ENCODE measurements at places on chromosomes 2 and 18. TPM values are rescaled to one million over a fixed set of nuclear protein-coding genes. Genes with fewer than 3 reads are reported as not detected.

The SLC19A3 gene
- total RNA-seq = not detected

The HSBP1L1 gene
- total RNA-seq = 2.1 TPM

The GREB1L gene
- not detected for total RNA-seq

The UGT1A4 gene
- not detected for total RNA-seq

The GPR55 gene
- total RNA-seq = 5.6 TPM

The RGPD8 gene
- 18.5 TPM for total RNA-seq

The AMER3 gene
- total RNA-seq = not detected

The POTEF gene
- total RNA-seq = not detected

The SGPP2 gene
- total RNA-seq = 5.6 TPM

The HOXD9 gene
- not detected for total RNA-seq

The C2orf92 gene
- total RNA-seq = 6.7 TPM

The STK17B gene
- 129 TPM for total RNA-seq

The NEB gene
- 0.02 TPM for total RNA-seq

The NR4A2 gene
- 35.3 TPM for total RNA-seq

The SLC39A10 gene
- 30.7 TPM for total RNA-seq

The NEU2 gene
- not detected for total RNA-seq

The LCT gene
- total RNA-seq = 0.25 TPM

The TCF23 gene
- total RNA-seq = not detected

The MROH2A gene
- total RNA-seq = not detected

The ABCG5 gene
- total RNA-seq = not detected

The COL5A2 gene
- 1.5 TPM for total RNA-seq

The CDH2 gene
- 0.17 TPM for total RNA-seq

The SCTR gene
- total RNA-seq = not detected

The NT5C1B gene
- not detected for total RNA-seq

The CHST9 gene
- not detected for total RNA-seq

The MREG gene
- total RNA-seq = 23.8 TPM

The RAD51AP2 gene
- not detected for total RNA-seq

The MEP1B gene
- not detected for total RNA-seq

The FLACC1 gene
- total RNA-seq = 0.97 TPM

The TUBB8B gene
- total RNA-seq = not detected

The LGALSL gene
- 0.76 TPM for total RNA-seq

The FAP gene
- not detected for total RNA-seq

The MEIS1 gene
- total RNA-seq = not detected

The EGR4 gene
- 0.25 TPM for total RNA-seq

The FBXO15 gene
- total RNA-seq = 1.1 TPM

The ASPRV1 gene
- total RNA-seq = 0.61 TPM

The DCC gene
- not detected for total RNA-seq

The SLC20A1 gene
- total RNA-seq = 111 TPM

The PPIL3 gene
- 41.7 TPM for total RNA-seq

The KLHL41 gene
- total RNA-seq = 0.25 TPM

The AQP12B gene
- not detected for total RNA-seq

The GPBAR1 gene
- total RNA-seq = 0.29 TPM

The CTDP1 gene
- total RNA-seq = 41.5 TPM

The MAP2 gene
- not detected for total RNA-seq

The TRIM43 gene
- total RNA-seq = not detected

The PSME4 gene
- total RNA-seq = 47.9 TPM

The TUBA3D gene
- not detected for total RNA-seq

The TMEM163 gene
- total RNA-seq = 0.08 TPM

The HYCC2 gene
- 27.3 TPM for total RNA-seq

The APLF gene
- 2.7 TPM for total RNA-seq

The RNPEPL1 gene
- 50.8 TPM for total RNA-seq

The GPR39 gene
- total RNA-seq = not detected

The CAVIN2 gene
- total RNA-seq = not detected

The ALPI gene
- not detected for total RNA-seq

The MYO5B gene
- not detected for total RNA-seq

The TUBB6 gene
- total RNA-seq = 12.9 TPM

All from activated CD8-positive, alpha-beta memory T cell treated with anti-CD3 and anti-CD28 coated beads for 36 hours (primary cell).